ENCODE measurements at places on chromosomes 4 and X.

- DNase-seq: no peak
These were observed 36.9 kb downstream of the SNCA start for GRCh38 chr4:89800012-89800516.

- DNase-seq: no peak
These were observed 59.4 kb upstream of the LIMCH1 start for GRCh38 chr4:41478518-41478917.

DNA sequence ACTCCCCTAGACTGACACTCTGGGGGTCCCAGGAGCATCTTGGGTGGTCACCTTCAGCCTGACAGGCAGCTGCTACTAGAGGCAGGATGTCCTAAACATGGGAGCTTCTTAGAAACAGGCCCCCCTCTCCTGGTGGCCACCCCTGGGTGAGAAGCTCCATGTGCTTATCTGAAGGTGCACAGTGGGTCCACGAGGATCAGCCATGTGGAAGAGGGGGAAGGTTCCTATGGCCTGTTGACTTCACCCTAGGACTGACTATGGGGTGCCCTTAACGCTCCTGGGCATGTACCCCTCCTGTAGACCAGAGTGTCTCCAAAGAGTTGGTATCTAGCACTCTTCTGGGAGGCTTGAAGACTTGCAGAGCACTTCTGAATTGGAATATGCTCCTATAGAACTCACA is 22.9 kb upstream of the WDR1 start:
- DNase-seq: no peak

DNA sequence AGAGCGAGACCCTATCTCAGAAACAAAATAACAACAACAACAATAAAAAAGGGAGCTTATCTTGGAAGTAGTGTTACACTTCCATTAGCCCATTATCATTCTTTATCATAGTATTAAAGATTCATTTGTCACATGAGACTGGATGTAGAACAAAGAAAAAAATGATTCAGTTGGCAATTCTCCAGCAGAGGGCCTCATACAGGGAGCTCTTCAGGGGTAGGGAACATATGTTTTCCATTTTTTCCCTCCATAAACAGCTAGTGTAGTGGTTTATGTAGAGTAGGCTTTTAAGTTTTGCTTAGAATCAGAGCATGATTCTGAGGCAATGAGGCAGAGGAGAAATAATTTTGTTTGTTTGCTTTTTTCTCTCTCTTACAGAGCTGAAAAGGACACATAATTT is 5.8 kb downstream of the CPE start:
- DNase-seq: no peak

DNA sequence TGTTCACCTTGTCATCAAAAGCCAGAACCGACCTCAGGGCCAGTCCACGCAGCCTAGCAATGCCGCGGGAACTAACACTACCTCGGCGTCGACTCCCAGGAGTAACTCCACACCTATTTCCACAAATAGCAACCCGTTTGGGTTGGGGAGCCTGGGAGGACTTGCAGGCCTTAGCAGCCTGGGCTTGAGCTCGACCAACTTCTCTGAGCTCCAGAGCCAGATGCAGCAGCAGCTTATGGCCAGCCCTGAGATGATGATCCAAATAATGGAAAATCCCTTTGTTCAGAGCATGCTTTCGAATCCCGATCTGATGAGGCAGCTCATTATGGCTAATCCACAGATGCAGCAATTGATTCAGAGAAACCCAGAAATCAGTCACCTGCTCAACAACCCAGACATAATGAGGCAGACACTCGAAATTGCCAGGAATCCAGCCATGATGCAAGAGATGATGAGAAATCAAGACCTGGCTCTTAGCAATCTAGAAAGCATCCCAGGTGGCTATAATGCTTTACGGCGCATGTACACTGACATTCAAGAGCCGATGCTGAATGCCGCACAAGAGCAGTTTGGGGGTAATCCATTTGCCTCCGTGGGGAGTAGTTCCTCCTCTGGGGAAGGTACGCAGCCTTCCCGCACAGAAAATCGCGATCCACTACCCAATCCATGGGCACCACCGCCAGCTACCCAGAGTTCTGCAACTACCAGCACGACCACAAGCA is 898 bp downstream of the UBQLN2 start:
- DNase-seq: no peak
